ENCODE measurements at places on chromosomes 6 and 20. TPM values are rescaled to one million over a fixed set of nuclear protein-coding genes. Genes with fewer than 3 reads are reported as not detected.

Gene PCK1
- total RNA-seq = not detected

Gene PBOV1
- total RNA-seq = not detected

Gene NKX2-2
- not detected for total RNA-seq

Gene RBL1
- 11.4 TPM for total RNA-seq

Gene CDSN
- not detected for total RNA-seq

Gene GNRH2
- total RNA-seq = 0.59 TPM

Gene DOK5
- 19.8 TPM for total RNA-seq

Gene FUT9
- not detected for total RNA-seq

Gene ZNF334
- 2.7 TPM for total RNA-seq

Gene VSTM2L
- total RNA-seq = 1.8 TPM

Gene IRF4
- not detected for total RNA-seq

Gene LIN28B
- total RNA-seq = 0.05 TPM

Gene OLIG3
- not detected for total RNA-seq

Gene PRSS16
- 0.18 TPM for total RNA-seq

Gene CALHM5
- total RNA-seq = 6.1 TPM

Gene XKR7
- total RNA-seq = not detected

Gene PREX1
- 2.1 TPM for total RNA-seq

Gene CST2
- total RNA-seq = not detected

Gene KPNA5
- total RNA-seq = 12.8 TPM

Gene BTN1A1
- total RNA-seq = not detected

Gene MEI4
- total RNA-seq = not detected

Gene EPPIN
- total RNA-seq = not detected

Gene RPL10A
- total RNA-seq = 1,232 TPM

Gene SMOC2
- total RNA-seq = not detected

Gene RSPO3
- total RNA-seq = 1.2 TPM

Gene DEFB128
- not detected for total RNA-seq

Gene SNAP25
- 5.6 TPM for total RNA-seq

Gene PDYN
- total RNA-seq = not detected

Gene OR2B6
- total RNA-seq = not detected

Gene EPHA7
- under 0.01 TPM for total RNA-seq

Gene LTA
- total RNA-seq = not detected

Gene FAXC
- total RNA-seq = 0.59 TPM

Gene DHX16
- 33.6 TPM for total RNA-seq

Gene ATP6V1G2
- total RNA-seq = 3.3 TPM

Gene DACT2
- total RNA-seq = not detected

Gene PRELID3B
- total RNA-seq = 65.9 TPM

Gene CD83
- 1.2 TPM for total RNA-seq

Gene RNASET2
- 34.8 TPM for total RNA-seq

Gene SLC22A16
- total RNA-seq = not detected

Gene LRFN2
- total RNA-seq = not detected

Gene IL17F
- not detected for total RNA-seq

Gene MARCKS
- 194 TPM for total RNA-seq

Gene GSTA4
- 35.9 TPM for total RNA-seq

Gene MDFI
- total RNA-seq = 7.4 TPM

Gene THEMIS
- not detected for total RNA-seq

Gene KIZ
- total RNA-seq = 13.7 TPM

Gene ELOVL2
- 0.89 TPM for total RNA-seq

Gene TMEM200A
- total RNA-seq = 402 TPM

Gene SIRPD
- total RNA-seq = not detected

Gene MRAP2
- total RNA-seq = 0.59 TPM

Gene GPR63
- 0.59 TPM for total RNA-seq

Gene HLA-E
- total RNA-seq = 216 TPM

Gene GHRH
- not detected for total RNA-seq

Gene TMEM14B
- 47.6 TPM for total RNA-seq

Gene TRIM31
- total RNA-seq = not detected

Gene OR2J3
- total RNA-seq = not detected

Gene RAB23
- 57.7 TPM for total RNA-seq

All from smooth muscle cell of the umbilical artery (primary cell).